ENCODE measurements at places on chromosomes 2 and 18.

DNA sequence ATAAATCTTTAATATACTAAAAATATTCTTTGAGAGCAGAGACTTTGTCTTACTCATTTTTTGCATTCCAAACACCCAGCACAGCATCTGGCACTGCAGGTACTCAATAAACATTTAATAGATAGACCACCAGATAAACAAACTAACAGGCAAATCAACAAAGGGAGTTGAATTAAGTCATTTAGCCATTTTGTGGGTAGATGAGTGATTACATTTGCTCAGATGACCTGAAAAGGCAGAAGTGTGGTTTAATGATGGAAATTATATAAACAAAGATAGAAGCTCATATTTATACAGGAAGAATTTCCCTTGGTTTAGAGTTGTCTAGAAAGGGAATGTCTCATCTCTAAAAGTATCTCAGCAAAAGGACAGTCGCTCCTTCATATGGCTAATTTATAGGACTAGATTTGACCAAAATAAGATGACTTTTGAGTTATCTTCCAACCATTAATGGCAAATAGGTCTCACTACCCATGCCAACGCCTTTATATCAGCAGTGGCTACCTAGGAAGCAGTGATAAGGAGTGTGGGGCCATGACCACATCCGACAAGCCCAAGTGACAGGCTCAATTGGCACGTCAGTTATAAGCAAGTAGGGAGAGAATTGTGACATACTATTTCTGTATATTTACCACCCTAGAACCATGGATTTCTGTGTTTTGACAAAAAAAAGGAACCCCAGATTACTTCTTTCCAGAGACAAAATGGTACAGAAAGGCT is 173.5 kb downstream of the ATAD2B start:
- no peak for DNase-seq

DNA sequence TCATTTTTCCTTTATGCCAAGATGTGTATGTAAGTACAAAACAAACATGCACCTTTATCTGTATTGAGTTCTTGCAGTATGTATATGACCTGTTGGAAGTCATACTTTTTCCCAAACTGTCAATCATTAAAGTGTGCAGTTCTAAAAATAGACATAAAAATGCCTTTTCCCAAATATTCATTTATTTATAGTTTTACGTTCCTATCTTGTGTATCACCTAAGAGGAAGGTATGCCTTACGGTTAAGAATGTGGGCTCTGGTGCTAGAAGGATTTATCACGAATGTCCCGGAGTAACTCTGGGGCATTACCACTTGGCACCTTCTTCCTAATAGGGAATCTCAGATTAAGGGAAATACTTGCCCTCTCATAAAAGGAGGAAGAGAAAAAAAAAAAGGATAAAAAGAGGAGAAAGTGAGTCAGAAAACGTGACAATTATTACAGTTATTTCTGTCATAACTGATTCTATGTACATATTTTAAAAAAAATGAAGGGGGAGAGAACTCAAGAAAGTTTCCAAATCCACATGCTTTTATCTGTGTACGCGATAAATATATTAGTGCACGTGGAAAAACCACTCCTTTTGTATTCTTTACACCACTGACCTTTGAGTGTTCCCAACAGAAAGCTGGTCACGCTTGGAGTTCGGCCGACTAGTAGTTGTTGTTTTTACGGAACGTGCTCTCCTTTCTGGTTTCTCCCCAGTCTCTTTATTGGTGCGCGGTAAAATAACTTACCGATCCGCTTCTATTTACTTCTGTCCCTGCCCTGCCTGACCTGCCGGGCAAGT is 721 bp downstream of the MCEE start:
- DNase-seq, result peak; percentile 60

GRCh38 chr18:75023473-75023872 is 185.5 kb downstream of the PTGR3 start:
- no peak for DNase-seq

- no peak for DNase-seq
These were observed 4.5 kb upstream of the ASPRV1 start for GRCh38 chr2:69965756-69966445.

- no peak for DNase-seq
These were observed 486.3 kb upstream of the MAP2 start for GRCh38 chr2:208937521-208937920.

- peak; percentile 70 for DNase-seq
These were observed 142.7 kb upstream of the DOK6 start for GRCh38 chr18:69257861-69258458.

GRCh38 chr2:156398176-156398575 is 38.0 kb upstream of the GPD2 start:
- no peak for DNase-seq

GRCh38 chr18:13608791-13609532 is 117.4 kb downstream of the FAM210A start:
- no peak for DNase-seq

DNA sequence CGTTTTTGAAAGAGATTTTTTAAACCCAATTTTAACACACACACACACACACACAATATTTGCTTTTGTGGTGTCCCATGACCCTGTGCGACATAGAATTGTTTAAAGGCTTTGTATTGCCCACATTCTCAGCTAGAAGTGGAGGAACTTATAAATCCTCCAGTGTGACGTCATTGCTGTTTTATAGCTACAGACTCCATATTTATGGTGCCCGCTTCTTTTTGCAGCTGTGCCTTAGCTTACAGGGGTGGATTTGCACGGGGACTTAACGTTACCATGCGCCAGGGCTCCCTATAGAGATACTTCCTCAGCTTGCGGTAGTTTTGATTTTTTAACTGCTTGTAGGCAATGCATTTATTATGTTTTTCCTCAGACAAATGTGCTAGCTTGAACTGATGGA is 101.9 kb upstream of the SMIM21 start:
- DNase-seq, result no peak

- no peak for DNase-seq
These were observed 393.7 kb upstream of the RAB6C start for GRCh38 chr2:129585760-129586159.

DNA sequence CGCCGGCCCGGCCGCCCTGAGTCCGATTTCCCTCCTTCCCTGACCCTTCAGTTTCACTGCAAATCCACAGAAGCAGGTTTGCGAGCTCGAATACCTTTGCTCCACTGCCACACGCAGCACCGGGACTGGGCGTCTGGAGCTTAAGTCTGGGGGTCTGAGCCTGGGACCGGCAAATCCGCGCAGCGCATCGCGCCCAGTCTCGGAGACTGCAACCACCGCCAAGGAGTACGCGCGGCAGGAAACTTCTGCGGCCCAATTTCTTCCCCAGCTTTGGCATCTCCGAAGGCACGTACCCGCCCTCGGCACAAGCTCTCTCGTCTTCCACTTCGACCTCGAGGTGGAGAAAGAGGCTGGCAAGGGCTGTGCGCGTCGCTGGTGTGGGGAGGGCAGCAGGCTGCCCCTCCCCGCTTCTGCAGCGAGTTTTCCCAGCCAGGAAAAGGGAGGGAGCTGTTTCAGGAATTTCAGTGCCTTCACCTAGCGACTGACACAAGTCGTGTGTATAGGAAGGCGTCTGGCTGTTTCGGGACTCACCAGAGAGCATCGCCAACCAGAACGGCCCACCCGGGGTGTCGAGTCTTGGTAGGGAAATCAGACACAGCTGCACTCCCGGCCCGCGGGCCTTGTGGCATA is 4.6 kb downstream of the SIX2 start:
- no peak for DNase-seq

- no peak for DNase-seq
These were observed 387.3 kb downstream of the MEIS1 start for GRCh38 chr2:66822186-66822585.

DNA sequence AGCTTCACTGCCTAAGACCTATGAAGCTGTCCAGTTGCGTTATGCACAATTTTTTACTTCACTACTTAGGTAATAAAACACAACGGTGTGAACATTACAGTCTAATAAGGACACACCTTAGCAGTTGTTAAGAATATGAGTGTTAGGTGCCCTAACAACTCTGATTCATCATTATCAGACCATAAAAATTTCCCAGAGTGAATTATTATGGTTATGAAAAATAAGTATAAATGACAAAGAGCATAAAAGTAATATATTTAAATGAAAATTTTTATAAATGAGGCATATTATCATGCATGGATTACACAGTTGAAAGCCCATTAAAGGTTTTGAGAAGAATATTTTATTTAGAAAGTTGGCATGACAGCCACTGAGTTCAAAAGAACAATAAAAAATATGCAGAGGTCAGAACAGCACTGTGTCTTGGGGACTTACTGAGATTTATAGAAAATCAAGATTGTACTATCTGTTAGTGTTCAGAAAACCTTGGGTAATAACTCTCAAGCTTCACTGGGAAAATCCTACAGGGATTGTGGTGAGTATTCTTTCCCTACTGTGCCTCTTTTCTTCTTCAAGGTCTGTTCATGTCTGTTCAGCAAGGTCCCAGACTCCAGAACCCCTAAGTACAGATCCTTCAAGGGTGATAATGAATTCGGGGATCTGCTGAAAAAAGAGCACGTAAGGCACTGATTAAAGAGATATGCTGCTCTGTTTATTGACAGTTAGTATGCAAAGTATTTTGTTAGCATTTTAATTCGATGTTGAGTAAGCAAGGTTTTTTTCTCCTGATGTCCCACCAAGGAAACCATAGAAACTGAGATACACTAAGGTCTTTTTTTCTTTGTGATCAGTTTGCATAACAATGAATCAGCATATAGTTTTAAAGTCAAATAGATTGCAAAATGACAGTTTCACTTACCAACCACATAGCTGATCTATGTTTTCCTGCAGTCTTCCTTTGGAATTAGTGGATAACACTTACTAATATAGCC is 250.0 kb downstream of the DSEL start:
- no peak for DNase-seq

GRCh38 chr2:68291314-68291713 is 28.4 kb downstream of the CNRIP1 start:
- DNase-seq, result no peak

DNA sequence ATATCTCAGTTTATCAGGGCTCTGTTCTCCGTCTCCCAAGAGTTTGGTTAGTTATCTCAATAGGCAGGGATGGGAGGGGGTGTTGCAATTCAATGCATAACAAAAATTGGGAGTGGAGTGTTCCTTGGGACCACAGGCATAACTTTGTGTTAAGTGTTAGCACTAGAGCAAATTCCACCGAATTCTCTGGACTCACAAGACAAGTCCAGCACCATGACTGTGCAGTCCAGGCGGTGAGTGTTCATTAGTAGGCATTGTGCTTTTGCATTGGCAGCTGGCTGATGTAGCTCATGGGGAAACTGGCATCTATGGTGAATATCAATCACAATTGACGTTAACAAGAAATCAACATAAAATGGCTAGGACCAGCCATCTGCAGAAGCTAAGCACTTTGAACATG is 79.0 kb upstream of the CABLES1 start:
- DNase-seq, result no peak

DNA sequence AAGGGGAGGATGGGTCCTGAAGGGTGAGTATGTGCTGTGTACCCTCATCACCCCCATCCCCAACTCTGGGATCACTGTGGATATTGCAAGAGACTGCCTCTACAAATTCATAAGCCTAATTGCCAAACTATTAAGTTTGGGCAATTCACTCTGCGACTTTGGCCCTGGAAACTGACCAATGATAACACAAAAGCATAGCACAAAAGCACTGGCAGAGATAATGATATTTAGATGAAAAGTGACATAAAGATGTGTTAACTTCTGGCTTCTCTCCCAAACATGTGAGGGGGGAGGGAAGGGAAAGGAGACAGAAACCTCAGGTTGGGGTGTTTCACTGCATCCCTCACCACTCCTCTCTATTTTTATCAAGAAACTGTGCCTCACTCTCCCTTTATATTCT is 150.3 kb downstream of the SATB2 start:
- no peak for DNase-seq

GRCh38 chr2:71336802-71337201 is 5.2 kb downstream of the ZNF638 start:
- no peak for DNase-seq

- no peak for DNase-seq
These were observed 20.8 kb upstream of the ATIC start for GRCh38 chr2:215290980-215291599.

DNA sequence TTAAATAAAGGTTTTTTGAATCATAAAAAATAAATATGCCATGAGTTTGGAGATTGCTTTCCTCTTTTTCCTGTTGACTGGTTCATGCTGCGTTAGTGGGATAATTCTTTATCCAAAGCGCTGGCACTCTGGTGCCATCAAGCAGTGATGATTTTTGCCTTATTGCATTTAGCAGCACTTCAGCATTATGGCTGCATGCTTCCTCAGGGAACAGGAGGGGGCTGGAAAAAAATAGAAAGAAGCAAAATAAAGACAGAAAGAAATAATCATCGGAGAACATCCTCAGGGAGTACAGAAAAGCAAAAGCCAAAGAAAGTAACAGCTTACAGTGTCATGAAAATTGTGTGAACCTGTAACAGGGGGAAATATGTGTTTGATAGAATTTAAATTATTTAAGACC is 1408.2 kb upstream of the PIK3C3 start:
- no peak for DNase-seq

DNA sequence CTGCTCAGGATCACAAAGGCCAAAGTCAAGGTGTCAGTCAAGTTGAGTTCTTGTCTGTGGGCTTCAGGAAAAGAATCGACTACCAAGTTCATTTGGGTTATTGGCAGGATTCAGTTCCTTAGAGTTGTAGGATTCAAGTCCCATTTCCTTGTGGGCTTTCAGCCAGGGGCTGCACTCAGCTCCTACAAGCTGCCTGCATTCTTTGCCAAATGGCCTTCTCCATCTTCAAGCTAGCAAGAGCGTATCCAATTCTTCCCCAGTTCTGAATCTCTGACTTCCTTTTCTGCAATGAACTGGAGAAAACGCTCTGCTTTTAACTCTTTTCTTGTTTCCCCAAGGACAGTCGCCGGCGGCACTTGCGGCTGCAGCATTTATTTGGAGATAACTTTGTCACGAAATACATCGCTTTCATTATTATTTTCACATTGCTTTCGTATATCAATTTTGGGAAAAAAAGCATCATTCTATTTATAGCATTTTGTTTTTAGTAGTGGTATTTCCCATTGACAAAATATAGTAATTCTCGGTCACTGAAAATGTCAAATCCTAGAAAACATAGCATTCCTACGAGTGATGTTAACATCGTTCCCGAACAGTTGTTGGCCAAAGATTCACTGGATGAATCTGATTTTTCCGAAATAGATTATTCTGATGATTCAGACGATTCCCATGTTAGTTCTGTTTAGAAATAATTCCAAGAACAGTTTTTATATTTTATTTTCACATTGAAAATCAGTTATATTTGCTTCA is 59.6 kb upstream of the SERPINE2 start:
- DNase-seq, result no peak

DNA sequence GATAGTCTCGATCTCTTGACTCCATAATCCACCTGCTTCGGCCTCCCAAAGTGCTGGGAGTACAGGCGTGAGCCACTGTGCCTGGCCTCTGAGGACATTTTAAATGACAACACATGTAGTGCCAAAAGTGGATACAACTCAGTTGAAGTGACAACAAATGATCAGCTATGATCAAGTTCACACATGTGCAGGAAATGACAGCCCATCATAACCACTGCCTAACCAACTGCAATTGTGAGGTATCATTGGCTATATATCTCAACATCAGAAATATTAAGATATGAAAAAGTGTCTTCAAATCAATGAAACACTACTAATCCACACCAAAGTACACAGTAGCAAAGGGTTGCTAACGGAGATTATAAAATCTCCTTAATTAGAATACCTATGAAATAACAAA is 84.8 kb downstream of the DTNB start:
- no peak for DNase-seq

Measured in DMS 273 treated with DMSO at 0.1 percent for 48 hours (cell line).